ENCODE measurements at places on chromosomes 5 and 9.

DNA sequence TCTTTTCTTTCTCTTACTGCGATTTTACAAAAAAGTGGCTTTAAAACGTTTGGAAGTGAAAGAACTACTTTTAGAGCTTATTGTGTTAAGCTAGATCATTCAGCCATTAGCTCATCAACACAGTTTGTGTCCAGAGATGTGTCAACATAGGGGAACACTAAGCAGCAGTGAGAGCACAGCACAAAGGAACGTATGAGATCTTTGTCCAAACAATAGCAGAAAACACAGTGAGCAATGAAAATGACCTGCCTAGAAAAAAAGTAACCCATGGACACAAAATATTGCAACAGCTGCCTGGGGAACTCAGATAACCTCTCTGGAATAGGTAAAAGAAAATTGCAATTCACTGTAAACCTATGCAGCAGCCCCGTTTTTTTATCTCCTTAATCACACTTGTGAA lies 372.5 kb downstream of the ARHGEF28 start:
- DNase-seq, result no peak

DNA sequence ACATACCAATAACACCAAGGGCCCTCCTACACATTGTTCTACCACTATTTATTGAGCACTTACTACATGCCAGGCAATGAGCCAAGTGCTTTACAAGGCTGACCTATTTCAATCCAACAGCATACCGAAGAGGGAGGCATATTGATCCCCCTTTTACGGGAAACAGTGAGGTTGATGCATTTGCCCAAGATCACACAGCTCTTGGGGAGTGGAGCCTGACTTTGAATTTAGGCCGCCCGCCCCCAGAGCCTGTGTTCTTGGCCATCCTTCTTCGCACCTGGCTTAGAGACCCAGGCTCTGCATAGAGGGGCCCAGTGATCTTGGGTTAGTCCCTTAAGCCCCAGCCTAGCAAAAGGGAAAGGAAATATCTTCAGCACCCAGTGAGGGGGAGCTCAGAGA lies 158.1 kb upstream of the IER5L start:
- no peak for DNase-seq

DNA sequence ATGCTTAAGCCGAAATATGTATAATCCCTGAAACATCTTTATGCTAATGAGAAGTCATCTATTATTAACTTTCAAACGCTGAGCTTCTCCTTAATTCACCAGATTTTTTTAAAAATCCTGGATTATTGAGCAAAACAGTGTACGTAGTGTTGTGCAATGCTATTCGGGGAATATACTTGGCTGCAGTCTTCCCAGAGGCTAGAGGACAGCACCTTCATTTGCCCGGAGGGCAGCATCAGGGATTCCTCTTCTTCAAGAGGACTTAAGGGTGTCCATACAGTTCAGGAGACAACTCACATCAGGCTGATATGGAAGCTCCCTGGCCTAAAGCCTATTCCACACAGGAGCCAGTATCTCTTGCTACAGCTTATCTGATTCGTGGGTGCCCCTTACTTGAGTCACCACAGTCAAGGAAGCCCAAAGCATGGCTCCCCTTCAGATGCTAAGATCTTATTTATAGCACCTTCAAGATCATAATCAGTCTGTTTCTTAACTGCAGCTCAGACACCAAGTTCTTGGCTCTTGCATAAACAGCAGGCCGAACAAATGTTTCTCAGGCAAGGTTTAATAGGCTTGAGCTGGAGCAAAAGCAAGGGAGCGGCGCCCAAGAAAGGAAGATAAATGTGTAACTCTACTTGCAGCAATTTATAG lies 29.4 kb downstream of the NUTM2F start:
- DNase-seq, result no peak

GRCh38 chr5:158525663-158526062 lies 574.1 kb downstream of the EBF1 start:
- no peak for DNase-seq

GRCh38 chr5:74042959-74043358 lies 417.0 kb downstream of the ARHGEF28 start:
- peak; percentile 48 for DNase-seq

- no peak for DNase-seq
These were observed 80.4 kb downstream of the LHFPL2 start for GRCh38 chr5:78568212-78568611.

- peak; percentile 18 for DNase-seq
These were observed 258.7 kb upstream of the ARRDC3 start for GRCh38 chr5:91641730-91642350.

DNA sequence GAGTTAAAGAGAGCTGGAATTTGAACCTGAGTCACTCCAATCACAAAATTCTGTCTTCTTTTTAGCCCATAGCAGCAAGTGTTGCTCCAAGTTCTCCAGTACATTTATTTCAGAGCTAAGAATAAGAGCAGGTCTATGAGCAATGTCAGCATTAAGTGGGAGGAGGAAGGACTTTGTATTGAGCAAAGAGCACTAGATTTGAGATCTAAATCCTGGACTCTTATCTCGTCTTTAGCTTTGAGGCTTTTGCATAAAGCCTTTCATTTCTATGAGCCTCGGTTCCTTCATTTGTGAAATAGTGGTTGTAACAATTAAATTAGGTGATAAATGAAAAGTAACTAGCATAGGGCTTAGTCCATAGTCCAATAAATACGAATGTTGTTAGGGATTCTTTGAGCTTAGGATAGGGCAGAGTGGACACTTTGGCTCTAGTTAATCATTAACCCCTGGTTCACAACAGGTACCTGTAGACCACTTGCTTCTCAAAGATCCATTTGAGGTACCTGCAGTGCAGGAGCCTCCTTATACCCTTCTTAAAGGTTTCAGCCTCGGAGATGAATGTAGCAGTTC lies 464.1 kb upstream of the KLF4 start:
- DNase-seq, result no peak

DNA sequence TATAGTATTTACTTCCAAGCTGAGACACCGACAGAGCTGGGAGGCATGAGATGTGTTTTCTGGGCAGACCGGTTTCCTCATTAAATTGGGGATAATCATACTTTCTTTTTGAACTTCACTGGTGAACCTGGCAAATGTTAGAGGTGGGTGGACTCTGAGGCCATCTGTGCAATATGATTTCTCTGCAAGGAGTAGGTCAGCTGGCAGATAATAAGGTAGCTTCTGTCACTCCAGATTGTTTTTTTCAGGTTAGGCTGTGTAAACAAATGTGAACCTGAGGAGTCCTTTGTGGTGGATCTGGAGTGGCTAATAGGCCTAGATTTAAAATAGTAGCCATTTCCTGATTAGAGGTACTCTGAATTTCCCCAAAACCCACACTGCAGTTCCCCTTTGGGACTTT lies 75.4 kb upstream of the S1PR3 start:
- DNase-seq, result no peak

- DNase-seq, result no peak
These were observed 47.5 kb upstream of the CPLX2 start for GRCh38 chr5:175823731-175824525.

DNA sequence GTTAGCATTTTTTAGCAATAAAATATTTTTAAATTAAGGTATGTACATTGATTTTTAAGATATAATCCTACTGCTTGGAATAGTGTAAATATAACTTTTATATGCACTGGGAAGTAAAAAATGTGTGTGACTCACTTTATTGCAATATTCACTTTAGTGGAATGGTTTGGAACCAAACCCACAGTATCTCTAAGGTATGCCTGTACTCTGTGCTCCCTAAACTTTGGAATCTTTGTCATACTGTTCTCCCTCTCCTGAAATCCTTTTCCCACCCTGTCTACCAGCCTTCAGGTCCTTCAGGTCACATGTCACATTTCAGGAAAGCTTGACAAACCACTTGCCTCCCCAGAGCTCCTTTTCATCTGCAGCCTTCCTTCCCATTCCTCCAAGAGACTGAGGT lies 308.7 kb downstream of the SPOCK1 start:
- DNase-seq, result peak; percentile 61

GRCh38 chr5:144135113-144135762 lies 35.2 kb downstream of the YIPF5 start:
- no peak for DNase-seq

DNA sequence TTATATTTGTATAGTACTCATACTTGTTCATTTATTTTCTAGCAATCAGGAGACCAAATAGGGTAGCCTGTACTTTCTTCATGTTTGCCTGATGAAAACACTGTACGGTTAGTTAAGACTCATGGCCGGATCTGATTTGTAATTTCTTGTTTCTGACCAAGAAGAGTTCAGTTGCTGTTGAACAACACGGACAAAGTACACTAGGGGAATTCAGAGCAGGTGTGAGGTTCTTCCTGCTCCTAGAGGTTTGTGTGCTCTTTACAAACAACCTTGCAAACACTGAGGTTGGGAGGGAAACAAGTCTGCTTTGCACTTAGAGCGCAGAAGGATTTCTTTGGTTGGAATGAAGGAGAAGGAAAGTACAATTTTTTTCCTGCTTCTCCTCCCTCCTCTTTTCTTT lies 69.7 kb downstream of the TRIO start:
- DNase-seq, result no peak

- no peak for DNase-seq
These were observed 31.9 kb downstream of the FAM219A start for GRCh38 chr9:34426347-34427074.

DNA sequence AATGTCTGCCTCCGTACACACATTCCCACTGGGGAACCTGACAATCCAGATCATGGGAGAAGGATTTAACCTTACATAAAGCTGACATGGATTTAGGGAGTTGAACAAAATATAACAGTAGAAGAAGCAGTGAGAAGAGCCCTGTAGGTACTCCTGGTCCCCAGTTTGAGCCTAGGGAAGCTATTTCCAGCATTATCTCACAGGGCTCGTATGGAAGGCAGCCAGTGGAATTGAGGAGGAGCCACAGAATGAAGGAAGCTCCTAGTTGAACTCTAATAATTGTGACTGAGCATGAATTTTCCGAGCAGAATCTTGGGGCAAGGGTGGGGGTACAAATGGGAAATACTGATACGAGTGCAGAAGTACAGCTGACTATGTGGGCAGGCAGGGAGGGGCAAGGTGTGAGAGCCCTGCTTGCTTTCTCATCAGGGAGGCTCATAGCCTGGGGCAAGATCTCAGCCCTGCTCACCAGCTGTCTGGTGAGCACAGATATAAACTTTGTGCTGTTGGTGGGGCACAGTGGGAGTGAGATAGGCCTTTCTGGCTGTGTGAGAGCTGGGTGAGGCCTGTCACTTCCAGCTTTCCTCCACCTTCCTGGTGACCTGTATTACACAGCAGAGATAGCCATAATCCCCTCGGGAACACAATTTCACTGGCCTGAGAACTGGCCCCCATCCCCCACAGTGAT lies 290.7 kb upstream of the IL12B start:
- no peak for DNase-seq

DNA sequence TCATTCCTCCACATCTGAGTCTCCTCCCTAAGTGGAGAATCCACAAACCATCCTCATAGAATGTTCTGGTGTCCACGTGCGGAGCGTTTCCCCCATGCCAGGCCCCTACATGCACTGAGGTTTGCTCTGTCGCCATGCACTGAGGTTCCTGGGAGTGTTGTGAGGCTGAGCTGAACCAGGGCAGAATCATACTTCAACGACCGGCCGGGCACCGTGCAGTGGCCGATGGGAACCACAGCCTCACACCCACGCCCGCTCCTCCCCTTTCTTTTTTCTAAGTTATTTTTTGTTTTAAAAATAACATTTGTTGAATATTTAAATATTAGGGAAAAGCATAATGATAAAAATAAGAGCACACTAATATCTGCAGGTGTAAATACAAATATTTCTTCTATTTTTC lies 260.4 kb upstream of the IRX4 start:
- no peak for DNase-seq

- no peak for DNase-seq
These were observed 5.0 kb upstream of the C1QTNF3 start for GRCh38 chr5:34047774-34048572.

- no peak for DNase-seq
These were observed 51.9 kb upstream of the POU5F2 start for GRCh38 chr5:93793159-93793781.

DNA sequence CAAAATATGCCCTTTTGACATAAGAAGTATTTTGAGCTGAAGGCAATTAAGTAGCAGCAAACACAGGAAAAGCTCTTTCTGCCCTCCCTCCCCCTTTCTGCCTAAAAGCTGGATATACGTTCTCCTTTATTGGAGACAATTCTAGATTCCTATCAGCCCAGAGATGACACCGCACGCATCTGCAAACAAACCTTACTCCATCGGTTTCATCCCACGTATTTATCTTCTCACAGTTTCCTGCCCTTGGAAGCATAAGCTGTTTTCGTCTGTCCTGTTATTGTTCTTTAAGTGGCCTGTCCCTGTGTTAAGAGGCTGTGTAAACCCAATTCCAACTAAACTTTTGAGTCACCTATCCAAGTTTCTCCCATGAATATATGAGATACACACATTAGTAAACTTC lies 11.8 kb downstream of the TBC1D9B start:
- DNase-seq, result no peak

DNA sequence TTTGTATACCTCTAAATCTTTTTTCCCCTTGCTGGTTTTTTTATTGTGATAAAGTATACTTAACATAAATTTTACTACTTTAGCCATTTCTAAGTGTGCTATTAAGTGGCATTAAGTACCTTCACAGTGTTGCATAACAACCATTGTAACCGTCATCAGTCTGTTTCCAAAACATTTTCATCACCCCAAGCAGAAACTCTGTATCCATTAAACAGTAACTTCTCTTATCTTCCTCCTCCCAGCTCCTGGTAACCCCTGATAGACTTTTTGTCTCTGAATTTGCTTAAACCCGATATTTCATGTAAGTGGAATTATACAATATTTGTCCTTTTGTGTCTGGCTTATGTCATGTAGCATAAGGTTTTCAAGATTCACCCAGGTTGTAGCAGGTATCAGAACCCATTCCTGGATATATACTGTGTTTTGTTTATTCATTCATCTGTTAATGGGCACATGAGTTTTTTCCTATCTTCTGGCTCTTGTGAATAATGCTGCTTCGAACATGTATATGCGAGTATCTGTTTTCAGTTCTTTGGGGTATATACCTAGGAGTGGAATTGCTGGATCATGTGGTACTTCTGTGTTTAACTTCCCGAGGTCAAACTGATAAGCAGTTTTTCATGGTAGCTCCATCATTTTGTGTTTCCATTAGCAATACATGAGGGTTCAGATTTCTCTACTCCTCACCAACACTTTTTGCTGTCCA lies 66.4 kb downstream of the EHMT1 start:
- DNase-seq, result no peak

DNA sequence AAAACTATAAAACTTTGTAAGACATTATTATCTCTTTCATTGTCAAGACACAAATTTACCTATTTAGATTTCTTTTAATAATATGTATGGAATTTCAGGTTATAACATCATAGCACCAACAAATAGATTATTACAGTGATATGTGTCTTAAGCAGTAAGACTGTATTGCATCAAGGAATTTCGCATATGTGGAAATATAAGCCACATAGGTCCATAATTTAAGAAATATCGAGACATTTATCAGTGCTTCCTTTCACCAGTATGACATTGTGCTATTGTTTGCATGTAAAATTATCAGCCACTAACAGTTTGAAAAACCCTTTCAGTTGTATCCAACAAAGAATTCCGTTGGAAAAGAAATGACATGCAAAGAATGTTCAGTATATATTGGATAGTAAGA lies 186.7 kb upstream of the RASA1 start:
- DNase-seq, result no peak

- no peak for DNase-seq
These were observed 132.0 kb upstream of the FSTL4 start for GRCh38 chr5:133744051-133744959.

All from HFFc6 (cell line).